ENCODE measurements at places on chromosomes 11 and 22.

DNA sequence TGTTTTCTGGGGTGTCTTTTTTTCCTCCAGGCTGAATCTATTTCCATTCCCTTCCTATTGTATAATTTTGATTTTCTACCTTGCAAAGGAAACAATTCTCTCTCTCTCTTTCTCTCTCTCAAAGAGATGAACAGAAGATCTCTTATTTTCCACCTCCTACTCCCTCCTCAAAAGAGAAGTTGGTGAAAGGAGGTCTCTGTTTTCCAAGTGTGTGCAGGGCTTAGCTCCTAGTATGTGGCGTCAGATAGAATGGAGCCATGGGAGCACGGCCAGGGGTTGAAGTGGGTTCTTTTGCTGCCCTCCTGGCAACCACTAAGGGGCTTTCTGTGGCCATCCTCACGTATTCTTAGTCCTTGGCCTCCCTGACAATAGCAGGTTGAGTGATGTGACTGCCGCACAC, 480 bp downstream of the TRIM34 start:
- no peak for DNase-seq

- no peak for DNase-seq
These were observed 12.2 kb downstream of the SHANK2 start for GRCh38 chr11:71240061-71240690.

GRCh38 chr11:123061403-123062157, at the start of gene HSPA8:
Gene HSPA8 (minus strand): TSS chr11:123062136. CDS start chr11:123061324, 812 bp downstream.
- DNase-seq, result no peak

DNA sequence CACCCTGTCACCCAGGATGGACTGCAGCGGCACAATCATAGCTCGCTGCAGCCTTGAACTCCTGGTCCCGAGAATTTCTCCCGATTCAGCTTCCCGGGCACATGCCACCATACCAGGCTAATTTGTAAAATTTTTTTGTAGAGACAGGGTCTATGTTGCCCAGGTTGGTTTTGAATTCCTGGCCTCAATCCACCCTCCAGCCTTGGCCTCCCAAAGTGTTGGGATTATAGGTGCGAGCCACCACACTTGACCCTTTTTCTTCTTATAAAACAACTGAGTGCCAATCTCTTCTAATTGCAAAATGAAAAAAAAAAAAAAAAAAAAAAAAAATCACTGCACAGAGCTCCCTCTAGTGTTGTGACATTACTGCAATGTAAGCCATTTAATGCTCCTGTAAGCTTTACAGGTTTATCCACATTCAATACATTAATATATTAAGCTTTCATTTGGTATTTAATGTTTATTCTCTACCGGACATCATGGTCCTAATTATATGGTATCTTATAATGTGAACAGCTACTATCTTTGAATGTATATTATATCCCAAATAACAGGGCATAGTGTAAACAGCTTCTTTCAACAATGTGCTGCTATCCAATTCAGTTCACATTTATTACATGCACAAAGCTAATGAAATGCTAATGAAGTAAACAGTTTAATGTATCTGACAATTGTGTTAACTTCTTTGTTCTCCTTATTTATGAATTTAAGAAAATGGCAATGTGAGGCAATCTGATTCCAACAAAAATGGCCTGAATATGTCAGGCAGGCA, 44.6 kb downstream of the COPB1 start:
- DNase-seq, result no peak

DNA sequence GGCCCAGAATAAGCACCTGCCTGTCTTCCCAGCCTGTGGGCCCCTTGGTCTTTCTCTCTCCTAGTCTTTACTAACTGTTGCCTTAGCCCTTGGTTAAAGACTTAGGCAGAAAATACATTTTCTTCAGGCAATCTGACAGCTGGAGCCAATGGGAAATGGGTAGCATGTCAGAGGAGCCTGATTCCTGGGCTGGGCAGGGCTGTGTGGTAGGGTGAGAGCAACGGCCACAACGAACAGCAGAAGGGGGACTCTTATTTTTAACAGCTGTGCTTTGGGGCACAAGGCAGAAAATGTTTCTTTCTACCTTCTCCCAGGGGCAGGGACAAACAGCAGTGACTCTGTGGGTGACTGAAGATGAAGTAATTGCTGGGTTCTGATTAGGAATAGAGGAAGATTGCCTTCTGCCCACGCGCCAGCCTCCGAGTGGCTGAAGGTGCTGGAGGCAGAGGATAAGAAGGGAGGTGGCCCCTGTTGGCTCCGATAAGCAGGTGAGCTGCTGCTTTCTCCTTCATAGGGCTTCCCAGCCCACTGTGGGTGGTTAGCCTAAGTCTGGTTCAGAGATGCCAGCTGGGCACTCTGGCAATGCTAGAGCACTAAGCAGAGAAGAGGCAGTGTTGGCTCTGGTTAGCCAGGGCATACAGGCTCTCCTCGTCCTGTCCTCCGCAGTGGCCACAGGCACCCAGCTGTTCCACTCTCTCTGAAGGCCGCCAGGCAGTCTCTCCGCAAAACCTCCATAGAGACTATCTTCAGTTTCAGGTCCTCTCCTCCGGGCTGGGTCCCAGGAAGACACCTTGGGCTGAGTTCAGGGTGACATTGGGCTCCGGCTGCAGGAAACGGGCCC, 1.5 kb downstream of the YPEL4 start:
- no peak for DNase-seq

DNA sequence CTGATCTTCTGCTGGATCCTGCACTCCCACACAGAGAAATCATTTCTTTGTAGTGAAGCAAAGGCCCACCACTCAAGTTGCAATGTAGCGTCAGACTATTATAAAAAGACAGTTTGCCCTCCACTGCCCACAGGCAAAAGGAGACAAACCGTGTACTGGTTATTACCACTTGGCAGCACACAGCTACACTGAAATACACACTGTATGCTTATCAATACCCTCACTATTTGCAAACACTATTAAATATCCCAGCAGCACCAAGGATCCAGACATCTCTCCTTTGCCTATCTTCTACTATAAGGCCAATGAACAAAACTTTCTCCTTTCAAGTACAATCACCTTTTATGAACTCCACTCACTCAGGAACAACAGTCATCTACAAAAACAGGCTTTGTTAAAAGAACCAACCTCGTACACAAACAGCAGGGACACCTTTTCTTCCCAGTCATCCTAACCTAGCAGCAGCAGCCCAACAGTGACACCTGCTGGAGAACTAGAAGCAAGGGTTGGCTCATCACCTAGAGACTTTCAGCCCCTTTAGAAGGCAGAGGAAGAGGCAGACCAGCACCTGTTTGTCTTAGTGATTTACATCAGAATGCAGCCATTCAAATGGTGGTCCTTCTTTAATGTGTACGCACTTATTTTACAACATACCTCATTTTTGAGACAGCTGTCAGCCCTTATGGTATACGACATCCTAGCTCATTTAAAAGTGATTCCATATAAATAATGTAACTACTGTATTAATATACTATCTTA, 56.1 kb downstream of the AMBRA1 start:
- DNase-seq, result no peak

GRCh38 chr11:41578421-41579051, 119.1 kb upstream of the LRRC4C start:
- no peak for DNase-seq

Measured in glomerular endothelial cell (primary cell).